ENCODE measurements at places on chromosomes 2 and 18. TPM values are rescaled to one million over a fixed set of nuclear protein-coding genes. Genes with fewer than 3 reads are reported as not detected.

GRCh38 chr2:29281086-29281915 lies 166.1 kb downstream of the CLIP4 start:
- DNase-seq: no peak

HOXD4 gene
- 40.1 TPM for polyA plus RNA-seq

DNA sequence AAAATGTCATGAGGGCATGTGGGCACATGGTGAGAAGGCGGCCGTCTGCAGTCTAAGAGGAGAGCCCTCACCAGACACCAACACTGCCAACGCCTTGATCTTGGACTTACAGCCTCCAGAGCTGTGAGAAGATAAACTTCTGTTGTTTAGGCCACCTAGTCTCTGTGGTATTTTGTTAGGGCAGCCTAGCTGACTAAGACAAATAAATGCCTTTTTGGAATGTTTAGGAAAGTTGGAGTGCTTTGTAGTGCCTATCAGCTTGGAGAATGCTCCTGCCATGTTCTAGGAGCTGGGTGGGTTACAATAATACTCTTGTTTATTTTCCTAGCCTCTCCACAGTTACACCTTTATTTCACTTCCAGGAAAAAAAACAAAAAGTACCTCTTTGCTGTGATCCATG lies 92.0 kb downstream of the SPP2 start:
- no peak for DNase-seq

DNA sequence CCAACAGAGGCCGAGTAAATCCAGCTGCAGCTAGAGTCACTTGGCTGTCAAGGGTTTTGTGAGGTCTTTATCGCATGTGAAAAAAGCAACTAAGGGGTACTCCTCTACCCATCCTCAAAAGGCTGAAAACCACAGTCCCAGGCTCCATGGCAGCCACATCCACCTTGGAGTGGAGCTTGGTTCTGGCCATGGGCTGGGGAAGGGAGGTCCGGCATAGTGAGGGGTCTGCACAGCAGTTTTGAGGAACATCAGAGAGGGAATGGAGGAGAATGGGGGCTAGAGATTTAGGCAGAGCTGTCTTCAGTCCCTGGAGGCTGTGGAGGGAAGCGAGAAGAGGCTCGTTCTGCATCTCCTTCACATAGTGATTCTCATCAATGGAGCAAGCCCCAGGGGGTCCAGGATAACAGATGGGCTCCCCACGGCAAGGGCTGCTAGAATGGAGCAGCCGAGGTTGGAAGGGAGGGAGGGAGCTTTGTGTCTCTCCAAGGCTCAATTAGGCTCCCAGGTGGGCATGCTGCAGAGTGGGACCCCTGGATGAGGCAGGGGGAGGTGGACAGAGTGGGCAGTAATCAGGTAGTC lies 21.0 kb downstream of the MROH2A start:
- DNase-seq: no peak

DNA sequence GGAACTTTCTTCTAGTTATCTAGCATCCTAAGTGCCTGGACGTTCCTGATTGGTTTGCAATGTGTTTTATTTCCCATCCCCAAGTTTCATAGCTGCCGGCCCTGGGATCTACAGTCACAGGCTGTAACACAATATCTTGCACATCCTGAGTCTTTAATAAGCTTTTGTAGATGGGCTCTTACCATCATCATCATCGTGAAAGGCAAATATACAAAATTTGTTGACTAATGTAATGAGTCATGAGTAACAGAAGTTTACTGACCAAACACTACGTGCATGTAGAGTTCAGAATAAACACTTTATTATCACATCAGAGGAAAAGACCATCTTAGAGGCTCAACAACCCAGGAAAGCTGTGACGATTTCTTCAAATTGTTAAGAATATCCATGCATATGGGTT lies 8.1 kb upstream of the TYMS start:
- no peak for DNase-seq

- DNase-seq: no peak
Observed at GRCh38 chr2:134218930-134219658, 34.8 kb upstream of the MGAT5 start.
